Stimulated activated CD4-positive, alpha-beta T cell treated with anti-CD3 and anti-CD28 coated beads, Interleukin-15, amount 100 ng/mL, for 48 hours (primary cell): ENCODE measurements at places on chromosomes 1 and 21.

GRCh38 chr1:51072651-51073050 is 29.4 kb upstream of the C1orf185 start:
- no peak for DNase-seq

DNA sequence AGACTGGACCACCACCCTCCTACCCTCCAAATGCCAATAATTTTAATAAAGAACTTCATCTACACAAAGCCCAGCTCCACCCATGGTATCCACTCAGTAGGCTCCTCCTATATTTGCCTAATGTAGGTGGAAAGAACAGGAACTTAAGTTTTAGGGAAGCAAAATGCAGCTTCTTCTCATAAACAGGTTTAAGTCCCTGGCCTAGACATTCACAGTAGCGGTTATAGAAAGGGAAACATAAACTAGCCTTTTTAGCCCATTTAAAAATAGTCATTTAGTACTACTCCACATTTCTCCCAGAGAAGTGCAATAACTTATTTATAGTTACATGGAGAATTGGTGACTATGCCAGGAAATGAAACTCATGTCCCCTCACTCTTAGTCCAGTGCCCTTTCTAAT is 56.6 kb upstream of the CPLANE2 start:
- no peak for DNase-seq

DNA sequence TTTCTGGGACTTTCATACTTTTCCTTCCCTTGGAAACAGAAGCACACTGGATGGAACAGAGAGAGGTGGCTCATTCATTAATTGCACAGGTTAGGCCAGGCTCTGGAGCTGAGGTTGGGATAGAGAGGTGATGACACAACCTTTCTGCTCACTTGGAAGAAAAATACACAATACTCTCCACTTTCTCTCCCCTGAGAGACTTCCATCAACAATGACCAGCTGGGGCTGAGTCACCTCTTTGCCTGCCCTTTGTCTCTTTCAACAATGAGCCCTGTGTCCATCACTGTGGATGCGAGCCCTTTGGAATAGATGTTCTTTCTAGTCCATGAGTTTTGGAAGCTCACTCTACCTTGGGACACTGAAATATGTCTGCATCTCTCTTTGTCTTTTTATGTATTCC is 43.1 kb downstream of the ATP2B4 start:
- DNase-seq: no peak

GRCh38 chr1:242813490-242814091 is 289.1 kb upstream of the PLD5 start:
- DNase-seq: no peak

DNA sequence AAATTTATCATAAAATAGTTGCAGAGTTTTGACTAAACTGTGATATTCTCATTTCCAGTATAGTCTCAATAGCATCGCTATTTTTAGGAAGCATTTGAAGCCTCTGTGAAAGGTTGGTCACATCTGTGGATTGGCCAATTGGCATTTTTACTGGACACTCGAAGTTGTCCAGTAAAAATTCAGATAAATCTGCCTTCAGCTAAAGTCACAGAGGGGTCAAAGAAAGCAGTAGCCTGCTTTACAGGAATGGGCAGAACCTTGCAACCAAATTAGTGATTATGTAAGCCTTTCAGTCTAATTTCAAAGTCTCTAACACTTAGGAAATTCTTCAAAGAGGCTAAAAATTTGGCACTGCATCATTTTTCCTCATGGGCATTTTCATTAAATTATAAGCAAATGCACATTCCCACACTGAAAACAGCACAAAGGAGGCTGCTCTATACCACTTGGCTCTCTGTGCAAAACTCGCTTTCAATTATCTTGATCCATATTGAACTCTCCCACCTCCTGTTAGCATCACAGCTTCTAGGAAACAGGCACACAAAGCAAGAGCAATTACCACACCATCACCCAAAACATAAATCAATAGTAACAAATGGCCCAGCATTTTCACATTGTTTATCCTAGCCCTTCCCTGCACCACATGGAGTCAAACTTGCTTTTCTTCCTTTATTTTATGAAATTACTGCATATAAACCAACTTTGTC is 318.5 kb upstream of the DUSP10 start:
- DNase-seq: no peak
